Activated CD4-positive, alpha-beta T cell treated with anti-CD3 and anti-CD28 coated beads for 36 hours (primary cell): ENCODE measurements at places on chromosomes 1 and 21. TPM values are rescaled to one million over a fixed set of nuclear protein-coding genes. Genes with fewer than 3 reads are reported as not detected.
A peak's percentile ranks its signal among the peaks of the same experiment; 100 is the strongest.

RPE65 gene
- total RNA-seq = not detected

- no peak overlapping the region for H3K4me3 ChIP-seq
- no peak overlapping the region for H3K27ac ChIP-seq
- H3K4me1 ChIP-seq = no peaks in the 10 kb centered on the region
- no peaks in the 10 kb centered on the region for H3K27me3 ChIP-seq
Measured at GRCh38 chr1:58439946-58440345, 106.6 kb downstream of the OMA1 start.

GRCh38 chr1:227465256-227465655 lies 98.1 kb upstream of the ZNF678 start:
- H3K4me3 ChIP-seq = no peak overlapping the region
- no peak for DNase-seq
- no peaks in the 10 kb centered on the region for H3K36me3 ChIP-seq
- no peak overlapping the region for H3K27ac ChIP-seq
- peaks cover 7% of the 10 kb centered on the region for H3K27me3 ChIP-seq
- no peaks in the 10 kb centered on the region for H3K4me1 ChIP-seq

DNA sequence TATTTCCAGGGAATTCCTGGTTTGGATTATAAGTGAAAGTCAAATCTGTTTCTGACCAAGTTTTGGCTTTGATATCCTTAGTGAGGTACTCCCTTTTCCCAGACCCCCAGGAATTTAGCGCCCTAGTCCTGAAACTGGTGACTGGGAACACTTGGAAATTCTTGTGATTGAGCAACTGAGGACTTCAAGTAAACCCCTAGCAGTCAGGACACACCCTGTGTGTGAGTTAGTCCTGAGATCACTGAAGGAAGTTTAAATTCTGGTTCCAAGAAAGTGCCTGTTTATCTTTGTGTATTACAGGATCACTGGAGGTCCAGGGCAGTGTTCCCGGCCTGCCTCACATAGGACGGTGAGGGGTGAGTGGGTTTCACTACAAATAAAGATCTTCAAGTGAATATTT lies 95.1 kb upstream of the F3 start:
- H3K4me3 ChIP-seq = no peak overlapping the region
- no peak overlapping the region for H3K27ac ChIP-seq
- peaks cover 5% of the 10 kb centered on the region for H3K27me3 ChIP-seq
- no peak for DNase-seq
- no peaks in the 10 kb centered on the region for H3K4me1 ChIP-seq

DNA sequence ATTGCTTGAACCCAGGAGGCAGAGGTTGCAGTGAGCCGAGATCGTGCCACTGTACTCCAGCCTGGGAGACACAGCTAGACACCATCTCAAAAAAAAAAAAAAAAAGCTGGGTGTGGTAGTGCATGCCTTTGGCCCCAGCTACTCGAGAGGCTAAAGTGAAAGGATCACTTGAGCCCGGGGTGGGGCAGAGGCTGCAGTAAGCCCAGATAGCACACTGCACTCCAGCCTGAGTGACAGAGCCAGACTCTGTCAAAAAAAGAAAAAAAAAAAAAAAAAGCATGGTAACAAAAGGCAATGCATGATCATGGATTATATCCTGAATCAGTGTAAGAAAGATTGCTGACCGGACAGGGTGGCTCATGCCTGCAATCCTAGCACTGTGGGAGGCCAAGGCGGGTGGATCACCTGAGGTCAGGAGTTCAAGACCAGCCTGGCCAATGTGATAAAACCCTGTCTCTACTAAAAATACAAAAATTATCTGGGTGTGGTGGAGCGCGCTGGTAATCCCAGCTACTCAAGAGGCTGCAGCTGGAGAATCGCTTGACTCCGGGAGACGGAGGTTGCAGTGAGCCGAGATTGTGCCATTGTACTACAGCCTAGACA lies 76.3 kb downstream of the RUSC1 start:
- H3K4me3 ChIP-seq = no peak overlapping the region
- no peaks in the 10 kb centered on the region for H3K4me1 ChIP-seq
- H3K27ac ChIP-seq = no peak overlapping the region
- H3K27me3 ChIP-seq = no peaks in the 10 kb centered on the region

PTPRC gene
- 564 TPM for total RNA-seq

GRCh38 chr1:244393604-244394176 lies 58.0 kb downstream of the ADSS2 start:
- no peaks in the 10 kb centered on the region for H3K27me3 ChIP-seq
- no peaks in the 10 kb centered on the region for H3K36me3 ChIP-seq
- DNase-seq = no peak
- no peak overlapping the region for H3K27ac ChIP-seq
- H3K4me1 ChIP-seq = peaks cover 7% of the 10 kb centered on the region

GRCh38 chr1:169468982-169469381 lies 16.8 kb downstream of the SLC19A2 start:
- H3K27ac ChIP-seq = no peak overlapping the region
- no peaks in the 10 kb centered on the region for H3K27me3 ChIP-seq
- peaks cover 6% of the 10 kb centered on the region for H3K4me1 ChIP-seq
- DNase-seq = no peak

- H3K36me3 ChIP-seq = peaks cover 4% of the 10 kb centered on the region
- no peak for DNase-seq
- H3K4me3 ChIP-seq = no peak overlapping the region
- peak overlapping the region; percentile 84 for H3K27ac ChIP-seq
Measured at GRCh38 chr1:20992322-20993056, 184.2 kb downstream of the EIF4G3 start.

NPR1 gene
- total RNA-seq = 0.04 TPM

GRCh38 chr21:26389971-26390641 lies 183.0 kb downstream of the CYYR1 start:
- DNase-seq = no peak
- peaks cover 6% of the 10 kb centered on the region for H3K4me1 ChIP-seq
- no peak overlapping the region for H3K27ac ChIP-seq
- no peak overlapping the region for H3K4me3 ChIP-seq
- H3K27me3 ChIP-seq = no peaks in the 10 kb centered on the region

GRCh38 chr1:3085721-3086120 lies 16.7 kb downstream of the PRDM16 start:
- no peaks in the 10 kb centered on the region for H3K4me1 ChIP-seq
- no peak overlapping the region for H3K27ac ChIP-seq
- no peak for DNase-seq
- no peaks in the 10 kb centered on the region for H3K36me3 ChIP-seq
- H3K27me3 ChIP-seq = peaks cover 1% of the 10 kb centered on the region
- no peak overlapping the region for H3K4me3 ChIP-seq

- no peak overlapping the region for H3K27ac ChIP-seq
- H3K4me3 ChIP-seq = no peak overlapping the region
- DNase-seq = no peak
- H3K36me3 ChIP-seq = no peaks in the 10 kb centered on the region
- no peaks in the 10 kb centered on the region for H3K4me1 ChIP-seq
- H3K27me3 ChIP-seq = peaks cover 20% of the 10 kb centered on the region
Measured at GRCh38 chr1:116066868-116067565, 44.2 kb upstream of the MAB21L3 start.

TNNI3K gene
- total RNA-seq = 0.37 TPM

DNA sequence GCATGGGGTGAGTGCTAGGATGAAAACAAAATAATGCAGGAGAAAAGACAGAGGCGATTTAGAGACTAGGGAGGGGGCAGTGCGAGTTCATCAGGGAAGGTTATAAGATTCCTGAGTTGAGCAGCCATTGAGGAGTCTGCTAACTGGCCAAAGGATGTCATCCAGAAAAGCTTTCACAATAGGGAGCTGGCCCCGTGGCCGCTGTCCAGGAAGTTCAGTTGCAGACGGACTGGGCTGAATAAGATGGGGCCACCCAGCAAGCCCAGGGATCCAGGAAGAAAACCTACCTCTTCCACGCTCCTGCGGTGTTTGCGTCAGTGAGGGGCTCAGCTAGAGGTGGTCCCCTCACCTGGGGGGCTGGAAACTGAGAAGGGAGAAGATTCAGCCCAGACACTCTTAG lies 4.0 kb upstream of the PKP1 start:
- peaks cover 3% of the 10 kb centered on the region for H3K4me1 ChIP-seq
- H3K27ac ChIP-seq = no peak overlapping the region
- H3K4me3 ChIP-seq = no peak overlapping the region
- peaks cover 27% of the 10 kb centered on the region for H3K27me3 ChIP-seq
- no peak for DNase-seq
- H3K36me3 ChIP-seq = no peaks in the 10 kb centered on the region

GJA9 gene
- not detected for total RNA-seq

DNA sequence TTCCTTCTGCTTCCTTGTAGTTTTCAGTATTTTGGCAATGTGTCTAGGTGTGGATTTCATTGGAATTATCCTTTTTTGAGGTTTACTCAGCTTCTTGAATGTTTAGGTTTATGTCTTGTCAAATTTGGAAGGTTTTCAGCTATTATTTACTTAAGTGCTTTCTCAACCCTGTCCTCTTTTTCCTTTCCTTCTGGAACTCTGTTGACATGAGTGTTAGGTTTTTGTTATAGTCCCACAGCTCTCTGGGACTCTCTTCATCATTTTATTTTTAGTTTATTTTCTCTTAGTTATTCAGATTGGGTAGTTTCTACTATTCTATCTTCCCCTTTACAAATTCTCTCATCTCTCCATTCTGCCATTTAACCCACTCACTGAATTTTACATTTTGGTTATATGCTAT lies 63.1 kb upstream of the GPR88 start:
- no peak for DNase-seq
- no peaks in the 10 kb centered on the region for H3K27me3 ChIP-seq
- H3K27ac ChIP-seq = no peak overlapping the region

DNA sequence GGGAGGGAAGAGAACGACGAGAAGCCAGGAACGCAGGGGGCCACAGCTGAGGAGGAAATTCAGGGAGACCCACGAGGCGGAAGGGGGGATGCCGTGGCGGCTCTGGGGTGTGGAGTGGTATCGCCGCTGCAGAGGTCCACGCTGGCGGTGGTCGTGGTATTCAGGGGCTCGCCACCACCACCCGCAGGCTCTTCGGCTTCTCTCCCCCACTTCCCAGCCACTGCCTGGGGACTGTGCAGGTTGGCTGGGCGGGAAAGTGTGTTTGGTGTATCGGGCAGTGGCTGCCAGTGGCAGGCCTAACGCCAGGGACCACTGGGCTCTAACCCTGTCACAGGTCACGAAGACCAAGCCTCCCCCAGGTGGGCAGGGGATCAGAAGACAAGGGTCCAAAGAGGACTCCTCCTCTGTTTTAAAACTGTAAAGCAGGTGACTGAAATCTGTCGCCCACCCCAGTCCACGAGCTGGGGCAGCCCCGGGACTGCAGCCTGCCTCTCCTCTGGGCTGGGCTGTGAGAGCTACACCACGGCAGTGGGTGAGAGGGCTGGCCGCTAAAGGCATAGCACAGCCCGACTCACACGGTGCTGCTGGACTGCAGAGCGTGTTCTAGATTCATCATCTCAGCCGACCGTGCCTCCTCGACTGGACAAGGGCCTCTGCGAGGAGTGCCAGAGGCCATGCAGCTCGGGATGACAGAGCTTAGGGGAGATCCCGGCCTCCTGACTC lies 30.9 kb downstream of the SLC66A1 start:
- no peak for DNase-seq
- H3K4me1 ChIP-seq = peaks cover 11% of the 10 kb centered on the region
- no peaks in the 10 kb centered on the region for H3K27me3 ChIP-seq
- H3K36me3 ChIP-seq = peaks cover 39% of the 10 kb centered on the region
- H3K4me3 ChIP-seq = no peak overlapping the region

- H3K27me3 ChIP-seq = no peaks in the 10 kb centered on the region
- H3K4me1 ChIP-seq = peaks cover 28% of the 10 kb centered on the region
- H3K27ac ChIP-seq = no peak overlapping the region
Measured at GRCh38 chr1:205590457-205590768, 41.4 kb downstream of the ELK4 start.

GRCh38 chr1:22955146-22955545 lies 17.5 kb downstream of the LACTBL1 start:
- H3K4me3 ChIP-seq = no peak overlapping the region
- no peaks in the 10 kb centered on the region for H3K4me1 ChIP-seq
- H3K36me3 ChIP-seq = no peaks in the 10 kb centered on the region
- no peak for DNase-seq
- H3K27me3 ChIP-seq = peaks cover 25% of the 10 kb centered on the region
- no peak overlapping the region for H3K27ac ChIP-seq

NBPF20 gene
- 1.5 TPM for total RNA-seq

- H3K27me3 ChIP-seq = peaks cover 5% of the 10 kb centered on the region
- H3K27ac ChIP-seq = no peak overlapping the region
- no peaks in the 10 kb centered on the region for H3K36me3 ChIP-seq
- H3K4me1 ChIP-seq = no peaks in the 10 kb centered on the region
- H3K4me3 ChIP-seq = no peak overlapping the region
Measured at GRCh38 chr1:205666372-205667166, 13.7 kb downstream of the SLC45A3 start.

- H3K27ac ChIP-seq = no peak overlapping the region
- H3K4me3 ChIP-seq = no peak overlapping the region
Measured at GRCh38 chr21:16423921-16424320, 694.1 kb downstream of the USP25 start.

- DNase-seq = no peak
- no peaks in the 10 kb centered on the region for H3K36me3 ChIP-seq
- H3K4me1 ChIP-seq = peaks cover 8% of the 10 kb centered on the region
- no peaks in the 10 kb centered on the region for H3K27me3 ChIP-seq
Measured at GRCh38 chr1:3027611-3028371, 6.5 kb downstream of the ACTRT2 start.

- no peak overlapping the region for H3K27ac ChIP-seq
- no peak overlapping the region for H3K4me3 ChIP-seq
- H3K36me3 ChIP-seq = no peaks in the 10 kb centered on the region
- DNase-seq = no peak
- H3K27me3 ChIP-seq = peaks cover 18% of the 10 kb centered on the region
Measured at GRCh38 chr1:51072043-51072439, 30.0 kb upstream of the C1orf185 start.

DEGS1 gene
- total RNA-seq = 24.0 TPM

DNA sequence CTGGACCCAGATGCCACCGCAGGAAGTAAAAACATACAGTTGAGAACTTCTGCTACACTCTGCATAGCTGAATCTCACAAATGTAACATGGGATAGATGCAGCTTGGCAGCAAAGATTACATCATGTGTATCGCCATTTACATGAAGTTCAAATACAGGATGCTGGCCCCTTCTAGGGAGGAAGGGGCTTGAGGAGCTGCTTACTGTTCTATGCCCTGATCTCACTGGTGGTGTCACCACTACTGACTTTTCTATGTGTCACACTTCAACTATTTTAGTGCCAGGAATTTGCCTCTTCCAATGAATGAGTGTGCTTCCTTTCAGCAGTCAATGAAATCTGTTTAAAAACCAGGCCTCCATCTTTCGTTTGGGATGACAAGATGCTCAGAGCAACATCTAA lies 31.1 kb downstream of the MRAP start:
- peaks cover 87% of the 10 kb centered on the region for H3K36me3 ChIP-seq
- H3K4me3 ChIP-seq = no peak overlapping the region
- no peaks in the 10 kb centered on the region for H3K27me3 ChIP-seq
- H3K27ac ChIP-seq = no peak overlapping the region

ANKRD45 gene
- total RNA-seq = 0.11 TPM

NPPB gene
- not detected for total RNA-seq

GRCh38 chr1:217453816-217454215 lies 177.1 kb downstream of the GPATCH2 start:
- peaks cover 19% of the 10 kb centered on the region for H3K36me3 ChIP-seq
- H3K4me3 ChIP-seq = no peak overlapping the region
- H3K27ac ChIP-seq = no peak overlapping the region
- H3K4me1 ChIP-seq = no peaks in the 10 kb centered on the region
- DNase-seq = no peak
